ENCODE measurements at places on chromosomes 5 and 9. TPM values are rescaled to one million over a fixed set of nuclear protein-coding genes. Genes with fewer than 3 reads are reported as not detected.

- no peak for DNase-seq
These were observed 190.9 kb downstream of the SLC12A2 start for GRCh38 chr5:128274441-128274840.

GRCh38 chr9:33175649-33176325 lies 8.7 kb upstream of the B4GALT1 start:
- DNase-seq, result no peak

The LIX1 gene
- total RNA-seq, result 4.0 TPM

DNA sequence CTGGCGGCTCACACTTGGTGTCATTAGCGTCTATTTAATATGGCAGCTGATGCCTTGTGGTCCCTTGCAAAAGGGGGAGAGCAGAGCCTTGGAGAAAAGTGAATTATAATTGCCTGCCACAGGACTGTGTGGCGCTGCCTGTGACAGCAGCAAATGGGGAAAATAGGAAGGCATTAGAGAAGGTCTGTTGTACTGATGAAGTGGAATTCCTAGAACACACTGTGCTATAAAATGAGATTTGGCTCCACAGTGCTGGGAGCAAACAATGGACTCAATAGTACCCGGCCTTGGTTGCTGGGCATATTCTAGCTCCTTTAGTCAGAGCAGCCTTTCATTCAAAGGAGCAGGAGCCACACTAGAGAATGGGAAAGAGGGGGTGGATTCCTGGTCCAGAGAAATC lies 21.3 kb downstream of the SEMA6A start:
- DNase-seq, result no peak

GRCh38 chr5:110218981-110219380 lies 507.5 kb downstream of the TMEM232 start:
- no peak for DNase-seq

DNA sequence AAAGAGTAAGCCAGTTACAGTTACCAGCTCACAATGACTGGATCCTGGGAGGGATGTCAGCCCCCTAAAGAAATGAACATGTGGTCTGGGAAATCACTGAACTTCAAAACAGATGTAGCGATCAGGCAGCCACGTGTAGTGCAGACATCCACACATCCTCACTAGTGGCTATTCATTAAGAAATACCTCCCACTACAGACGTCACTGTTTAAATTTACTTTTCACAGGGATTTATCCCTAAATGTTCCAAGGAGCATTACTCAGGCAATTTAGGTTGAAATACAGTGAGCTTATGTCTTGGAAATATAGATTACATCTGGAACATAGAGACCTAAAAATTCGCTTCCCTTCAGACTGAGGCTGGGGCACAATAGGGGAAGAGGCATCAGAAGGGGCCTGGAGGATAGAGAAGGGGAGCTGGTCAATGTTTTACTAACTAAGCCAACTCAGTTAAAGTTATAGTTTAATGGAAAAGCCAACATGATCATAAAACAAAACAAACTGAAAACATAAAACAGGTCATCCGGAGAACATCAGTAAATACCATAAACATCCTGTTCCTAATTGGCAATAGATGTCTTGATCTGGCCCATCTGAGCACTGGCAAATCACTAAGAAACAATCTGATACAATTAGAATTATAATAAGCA lies 92.3 kb downstream of the FANCC start:
- DNase-seq, result peak; percentile 12

The MELK gene
- total RNA-seq, result 59.6 TPM

The HMMR gene
- total RNA-seq, result 61.1 TPM

The TAF9 gene
- 92.5 TPM for total RNA-seq

DNA sequence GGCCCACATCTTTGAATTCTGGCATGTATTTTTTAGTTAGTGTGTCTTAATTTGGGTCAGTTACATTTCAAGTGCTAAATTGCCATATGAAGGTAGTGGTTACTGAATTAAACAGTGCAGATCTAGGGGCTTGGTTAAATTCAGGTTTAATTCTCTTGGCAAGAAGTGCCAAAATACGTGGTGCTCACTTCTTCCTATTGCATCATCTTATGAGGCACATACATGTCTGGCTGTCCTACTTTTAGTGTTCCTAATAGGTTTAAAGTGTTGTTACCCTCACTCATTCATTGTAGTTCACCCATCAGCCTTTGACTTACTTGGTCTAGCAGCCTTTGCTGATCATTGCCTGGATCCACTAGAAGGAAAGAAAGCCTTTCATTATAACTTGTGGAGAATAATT lies 59.5 kb downstream of the RPS6 start:
- no peak for DNase-seq

DNA sequence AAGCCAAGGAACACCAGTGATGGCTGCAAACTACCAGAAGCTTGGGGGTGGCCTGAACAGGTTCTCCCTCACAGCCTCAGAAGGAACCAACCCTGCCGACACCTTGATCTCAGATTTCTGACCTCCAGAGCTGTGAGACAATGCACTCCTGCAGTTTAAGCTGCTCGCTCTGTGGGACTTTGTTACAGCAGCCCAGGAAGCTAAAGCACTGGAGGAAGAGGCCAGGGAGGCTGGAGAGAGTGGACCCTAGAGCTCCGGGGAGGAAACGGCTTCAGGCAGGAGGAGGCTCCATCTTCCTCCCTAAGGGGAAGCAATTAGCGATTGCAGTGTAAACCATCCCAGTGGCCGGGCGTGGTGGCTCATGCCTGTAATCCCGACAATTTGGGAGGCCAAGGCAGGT lies 25.1 kb downstream of the BARX1 start:
- no peak for DNase-seq

DNA sequence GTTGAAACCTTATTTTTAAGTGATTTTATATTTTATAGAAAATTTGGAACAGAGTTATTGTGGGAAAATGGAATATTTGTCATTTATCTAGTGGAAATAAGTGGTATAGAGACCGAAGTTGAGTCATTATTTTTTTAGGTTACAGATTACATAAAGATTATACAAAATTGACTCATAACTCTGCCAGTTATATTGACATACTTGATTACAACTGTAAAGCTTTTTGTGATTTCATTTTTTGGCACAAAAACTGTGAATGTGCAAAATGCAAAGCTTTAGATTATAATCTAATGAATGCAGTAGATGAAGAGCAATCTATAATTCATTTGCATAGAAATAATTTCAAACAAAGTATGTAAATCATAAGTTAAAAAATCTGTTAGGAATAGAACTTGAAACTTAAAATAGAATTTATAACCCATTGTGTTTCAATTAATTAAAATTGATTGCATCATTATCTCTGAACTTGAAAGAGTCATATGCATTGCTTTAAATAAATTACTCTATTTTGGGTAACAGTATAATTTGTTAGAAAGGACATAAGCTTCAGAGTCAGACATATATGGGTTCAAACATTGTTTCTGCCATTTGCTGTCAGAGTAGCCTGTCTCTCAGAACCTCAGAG lies 280.4 kb downstream of the FER start:
- DNase-seq, result no peak

The ADRA1B gene
- total RNA-seq, result not detected

DNA sequence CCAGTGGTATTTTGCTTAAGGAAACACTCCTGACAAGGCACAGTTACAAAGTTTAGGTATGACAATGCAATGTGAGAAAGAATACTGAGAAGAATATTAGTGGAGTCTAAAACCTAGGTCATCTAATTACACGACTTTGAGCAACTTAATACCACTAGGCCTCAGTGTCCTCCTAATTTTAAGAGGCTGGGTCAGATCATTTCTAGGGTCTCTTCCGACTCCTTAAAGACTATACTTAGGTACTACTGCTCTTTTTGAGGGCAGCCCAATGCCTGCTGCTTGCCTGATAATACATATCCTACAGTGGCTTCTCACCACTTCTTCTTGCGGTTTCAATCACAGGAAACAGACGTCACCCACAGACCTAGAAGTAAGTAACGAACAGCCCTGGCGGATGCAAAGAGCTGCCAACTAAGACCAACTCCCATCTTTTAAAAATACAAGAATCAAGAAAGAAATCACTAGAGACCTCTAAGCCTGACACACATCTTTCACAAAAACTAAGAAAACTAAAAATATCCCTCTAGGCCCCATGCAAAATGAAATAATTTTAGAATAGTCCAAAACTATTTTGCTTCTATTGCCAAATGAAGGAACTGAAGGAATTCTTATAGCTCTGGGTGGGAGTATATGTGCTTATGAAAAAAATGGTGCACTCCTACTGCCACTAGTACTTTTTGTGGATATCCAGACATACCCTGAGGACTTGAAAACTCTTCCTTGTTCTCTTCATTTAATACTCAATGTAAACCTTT lies 13.1 kb downstream of the DIAPH1 start:
- DNase-seq, result no peak

- DNase-seq, result no peak
These were observed 57.7 kb downstream of the DCP2 start for GRCh38 chr5:113034182-113034773.

The TAF11L10 gene
- not detected for total RNA-seq

GRCh38 chr5:44356231-44356630 lies 33.0 kb downstream of the FGF10 start:
- DNase-seq, result no peak

DNA sequence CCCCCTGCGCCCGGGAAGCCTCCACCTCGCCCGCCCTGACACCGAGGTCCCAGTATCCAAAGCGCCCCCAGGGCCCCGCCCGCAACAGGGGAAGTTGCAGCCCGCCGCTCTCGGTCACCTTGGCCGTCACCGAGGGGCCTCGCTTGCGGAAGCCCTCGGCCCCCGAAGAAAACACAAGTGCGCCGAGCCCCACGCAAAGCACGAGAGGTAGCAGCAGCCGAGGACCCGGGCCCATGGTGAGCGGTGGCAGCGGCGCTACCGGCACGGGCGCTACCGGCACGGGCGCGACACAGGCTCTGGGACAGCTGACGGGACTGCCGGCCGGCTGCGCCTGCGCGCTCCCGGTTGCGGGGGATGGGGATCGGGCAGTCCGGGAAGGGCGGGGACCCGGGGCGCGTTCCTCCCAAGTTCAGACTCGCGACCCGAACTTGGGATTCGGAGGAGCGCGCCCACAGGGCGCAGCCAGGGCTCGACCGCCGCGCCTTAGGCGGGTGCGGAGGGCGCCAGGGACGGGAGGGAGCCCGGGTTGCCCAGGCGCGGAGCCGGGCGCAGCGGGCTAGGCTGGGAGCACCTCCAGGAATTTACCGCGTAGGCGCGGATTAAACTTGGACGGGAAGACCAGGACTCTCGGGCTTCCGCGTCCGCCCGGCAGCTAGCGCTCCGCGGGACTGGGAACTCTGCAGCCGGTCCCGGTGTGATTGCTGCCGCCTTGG lies at the start of gene PPIC:
TSS of gene PPIC (minus strand) at position 335 of the 713 bp plus-strand sequence. CDS start at position 235, 100 bp downstream.
- DNase-seq, result peak; percentile 82

GRCh38 chr9:76921165-76921564 lies 15.3 kb upstream of the PRUNE2 start:
- DNase-seq, result no peak

The SLC6A3 gene
- total RNA-seq, result not detected

The SPINK13 gene
- not detected for total RNA-seq

- DNase-seq, result no peak
These were observed 39.4 kb downstream of the UBE2QL1 start for GRCh38 chr5:6488021-6488420.

DNA sequence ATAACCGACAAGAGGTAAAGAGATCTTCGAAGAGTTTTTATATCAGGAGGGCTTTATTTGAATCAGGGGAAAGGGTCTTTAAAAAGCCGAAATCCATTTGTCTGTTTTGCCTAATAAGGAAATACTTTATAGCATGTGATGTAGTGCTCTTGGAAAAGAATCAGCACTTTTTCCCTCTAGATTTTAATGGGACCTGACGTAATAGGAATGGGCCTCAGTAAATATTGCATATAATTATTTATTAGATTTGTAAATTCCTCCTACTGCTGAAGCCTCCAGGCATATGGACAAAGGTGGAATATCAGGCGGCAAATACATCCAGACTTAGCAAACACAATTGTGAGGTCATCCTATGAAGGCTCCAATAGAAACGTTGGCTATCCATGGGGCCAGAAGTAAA lies 50.9 kb downstream of the ACTBL2 start:
- DNase-seq, result no peak

The MARCHF3 gene
- total RNA-seq, result 0.61 TPM

DNA sequence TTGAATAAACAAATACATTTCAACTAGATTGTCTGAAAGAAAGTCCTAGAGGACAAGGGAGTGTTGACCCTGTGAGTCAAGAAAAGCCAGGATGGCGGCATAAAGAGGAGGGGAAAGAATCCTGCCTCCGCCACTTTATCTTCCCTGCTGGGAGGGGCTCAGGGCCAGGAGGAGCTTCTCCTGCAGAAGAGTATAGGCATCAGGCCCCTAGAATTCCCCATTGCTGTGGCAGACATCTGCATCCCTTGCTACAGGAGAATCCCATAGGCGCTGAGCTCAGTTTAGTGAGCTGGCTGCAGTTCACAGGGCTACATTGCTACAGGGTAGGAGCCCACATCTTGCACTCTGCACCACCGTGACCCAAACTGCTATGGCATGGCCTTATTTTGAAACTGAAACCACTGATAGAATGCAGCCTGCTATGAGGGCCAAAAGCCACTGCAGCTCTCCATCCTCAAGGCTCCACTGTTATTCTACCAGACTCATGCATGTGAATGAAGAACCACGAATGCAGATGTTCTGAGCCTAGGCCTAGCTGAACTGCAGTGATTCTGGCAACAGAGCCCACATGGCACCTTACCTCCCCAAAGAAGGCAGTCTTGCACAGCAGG lies 941.4 kb upstream of the CTNND2 start:
- no peak for DNase-seq

DNA sequence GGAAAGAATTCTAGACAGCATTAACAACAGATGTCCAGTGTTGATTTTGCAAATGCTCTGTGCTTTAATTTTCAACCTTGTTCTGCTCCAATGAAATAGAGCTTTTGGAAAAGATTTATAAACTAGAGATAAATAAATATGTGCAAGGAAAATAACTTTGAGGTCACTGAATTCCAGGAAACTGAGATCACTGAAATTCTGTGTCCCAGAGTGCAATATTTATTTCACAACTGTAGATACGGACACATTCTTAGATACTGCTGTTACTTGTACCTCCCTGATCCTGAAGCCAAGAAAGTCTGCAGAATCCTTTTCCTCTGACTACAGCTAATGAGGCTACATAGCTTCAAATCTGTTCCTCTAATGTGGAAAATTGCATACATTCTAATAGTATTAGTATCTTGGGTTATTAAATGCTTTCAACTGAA lies 222.9 kb downstream of the DOCK8 start:
- no peak for DNase-seq

GRCh38 chr5:142644640-142645361 lies 41.1 kb downstream of the FGF1 start:
- DNase-seq, result no peak

The IFNB1 gene
- total RNA-seq, result not detected

DNA sequence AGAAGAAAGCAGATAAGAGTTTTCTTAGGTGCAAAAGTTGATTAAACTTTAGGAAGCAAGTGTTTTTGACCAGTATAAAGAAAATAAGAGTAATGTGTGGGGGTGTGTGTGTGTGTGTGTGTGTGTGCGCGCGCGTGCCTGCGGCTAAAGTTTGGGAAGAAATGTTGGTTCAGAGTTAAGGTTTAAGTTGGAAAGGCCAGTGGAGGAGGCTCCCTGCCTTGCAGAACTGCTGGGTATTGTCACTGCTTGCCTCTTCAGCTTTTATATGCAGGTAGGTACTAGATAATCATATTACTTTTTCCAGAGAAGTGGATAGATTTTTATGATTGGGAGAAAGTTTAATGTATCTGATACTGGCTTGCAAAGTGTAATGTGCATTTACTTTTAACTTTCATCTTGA lies 2.0 kb downstream of the PIK3R1 start:
- DNase-seq, result no peak

- no peak for DNase-seq
These were observed 256.9 kb upstream of the RASA1 start for GRCh38 chr5:87010736-87011135.

GRCh38 chr5:98602534-98603112 lies 170.8 kb upstream of the RGMB start:
- no peak for DNase-seq

The ARL14EPL gene
- total RNA-seq, result not detected
